Ascending aorta (tissue), 2 donors: ENCODE measurements at places on chromosomes 1 and 21.

- DNase-seq = peak; percentile 58
Observed at GRCh38 chr1:40630488-40631223, 34.8 kb downstream of the RIMS3 start.

- no peak for DNase-seq
Observed at GRCh38 chr1:225654277-225654597, 1.3 kb upstream of the ENAH start.

GRCh38 chr1:29711582-29712283, 475.4 kb downstream of the PTPRU start:
- DNase-seq = no peak

DNA sequence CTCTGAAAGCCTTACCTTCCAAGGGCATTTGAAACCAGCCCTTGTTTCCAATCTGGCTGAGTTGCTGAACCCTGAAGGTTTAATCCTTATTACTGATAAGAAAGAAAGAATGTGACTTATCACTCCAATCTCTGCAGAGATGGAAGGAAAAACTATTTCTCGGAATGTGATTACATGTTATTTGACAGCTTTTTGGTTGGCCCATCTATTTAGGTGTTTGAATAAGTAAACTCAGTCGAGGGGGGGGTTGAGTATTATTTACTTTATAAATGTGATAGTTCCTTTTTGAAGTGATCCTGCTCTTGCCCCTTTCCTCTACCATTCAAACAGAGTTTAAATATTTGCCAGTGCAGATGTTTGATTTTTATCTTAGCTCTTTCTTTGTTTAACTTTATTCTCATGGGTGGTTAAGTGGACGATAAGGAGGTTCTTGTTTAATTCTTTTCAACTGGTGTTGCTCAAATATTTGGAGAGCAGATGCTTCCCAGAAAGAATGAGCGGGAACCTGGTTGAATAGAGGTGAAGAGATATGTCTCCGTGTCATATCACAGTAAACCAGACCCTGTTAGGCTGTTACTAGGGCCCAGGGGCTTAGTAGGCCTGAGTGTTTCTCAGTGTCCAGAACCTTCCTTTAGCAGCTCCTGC, 126.1 kb downstream of the CACHD1 start:
- DNase-seq = no peak

DNA sequence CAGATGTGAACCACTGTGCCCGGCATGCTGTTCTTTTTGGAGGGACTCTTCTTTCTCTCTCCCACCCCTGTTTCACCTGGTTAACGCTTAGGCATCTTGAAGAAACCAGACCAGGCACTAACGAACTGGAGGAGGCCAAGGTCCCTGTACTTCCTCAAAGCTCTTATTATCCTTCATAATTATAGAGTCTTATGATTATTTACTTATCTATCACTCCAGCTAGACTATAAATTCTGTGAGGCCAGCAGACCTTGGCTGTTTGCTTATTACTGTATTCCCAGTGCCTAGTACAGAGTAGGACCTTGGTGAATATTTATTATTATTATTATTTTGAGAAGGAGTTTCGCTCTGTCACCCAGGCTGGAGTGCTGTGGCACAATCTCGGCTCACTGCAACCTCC, 5.8 kb downstream of the CSF3R start:
- no peak for DNase-seq

DNA sequence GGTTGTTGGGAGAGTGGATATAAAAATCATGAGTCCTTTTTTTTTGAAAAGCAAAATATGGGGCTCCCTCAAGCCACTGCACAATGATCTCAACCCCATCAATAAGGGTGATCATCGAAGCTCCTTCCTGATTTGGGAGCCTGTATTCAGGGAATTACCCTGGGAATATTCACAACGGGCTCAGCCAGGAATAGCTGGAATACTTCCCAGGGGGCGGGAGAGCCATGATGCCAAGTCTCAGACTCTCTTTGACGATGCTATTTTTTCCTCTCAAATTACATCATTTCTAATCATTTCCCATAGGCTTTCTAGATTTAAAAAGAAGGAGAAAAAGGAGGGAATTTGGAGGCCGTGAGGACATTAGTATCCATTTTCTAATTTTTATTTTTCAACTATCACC, 18.4 kb downstream of the OLIG1 start:
- DNase-seq = no peak

DNA sequence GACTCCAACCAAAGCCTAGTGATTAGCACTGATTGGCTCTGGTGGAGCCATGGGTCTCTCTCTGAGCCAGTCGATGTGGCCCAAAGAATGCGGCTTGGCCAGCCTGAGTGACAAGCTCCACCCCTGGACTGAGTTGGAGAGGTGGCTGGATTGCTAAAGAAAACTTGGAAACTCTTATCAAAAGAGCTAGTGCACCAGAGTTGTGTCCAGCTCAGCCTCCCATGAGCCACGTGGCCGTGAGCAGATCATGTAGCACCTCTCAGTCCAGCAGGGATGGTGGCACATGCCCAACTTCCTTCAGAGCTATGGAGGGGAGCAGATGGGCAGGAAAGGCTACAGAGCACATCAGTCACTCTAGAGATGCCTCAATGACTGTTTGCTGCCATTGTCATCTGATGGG, 142.8 kb upstream of the VAMP3 start:
- DNase-seq = no peak

DNA sequence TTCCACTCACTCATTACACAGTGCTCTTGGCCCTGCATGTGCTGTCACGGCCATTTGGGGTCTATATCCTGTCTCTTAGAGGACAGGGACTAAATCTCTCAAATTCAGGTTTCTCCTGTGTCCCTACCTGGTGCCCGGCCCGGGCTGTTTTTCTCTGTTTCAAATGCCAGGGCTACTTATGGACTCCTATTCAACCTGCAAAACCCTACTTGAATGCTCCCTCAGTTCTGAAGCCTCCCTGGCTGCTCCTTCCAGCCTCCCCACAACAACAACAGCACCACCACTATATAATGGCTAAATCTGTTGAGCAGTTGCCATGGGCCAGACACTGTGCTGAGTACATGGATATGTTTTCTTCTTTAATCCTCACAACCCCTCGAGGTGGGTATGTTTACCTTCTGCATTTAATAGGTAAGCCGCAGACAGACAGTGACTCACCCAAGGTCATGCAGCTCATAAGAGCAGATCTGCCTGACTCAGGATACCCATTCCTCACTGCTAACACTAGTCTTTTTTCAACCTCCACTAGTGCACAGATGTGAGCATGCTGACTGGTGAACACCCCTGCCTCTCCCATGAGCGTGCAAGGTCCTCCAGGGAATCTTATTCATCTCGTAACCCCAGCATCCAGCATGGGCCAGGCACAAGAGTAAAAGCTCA, 29.9 kb downstream of the DHRS3 start:
- DNase-seq = no peak

DNA sequence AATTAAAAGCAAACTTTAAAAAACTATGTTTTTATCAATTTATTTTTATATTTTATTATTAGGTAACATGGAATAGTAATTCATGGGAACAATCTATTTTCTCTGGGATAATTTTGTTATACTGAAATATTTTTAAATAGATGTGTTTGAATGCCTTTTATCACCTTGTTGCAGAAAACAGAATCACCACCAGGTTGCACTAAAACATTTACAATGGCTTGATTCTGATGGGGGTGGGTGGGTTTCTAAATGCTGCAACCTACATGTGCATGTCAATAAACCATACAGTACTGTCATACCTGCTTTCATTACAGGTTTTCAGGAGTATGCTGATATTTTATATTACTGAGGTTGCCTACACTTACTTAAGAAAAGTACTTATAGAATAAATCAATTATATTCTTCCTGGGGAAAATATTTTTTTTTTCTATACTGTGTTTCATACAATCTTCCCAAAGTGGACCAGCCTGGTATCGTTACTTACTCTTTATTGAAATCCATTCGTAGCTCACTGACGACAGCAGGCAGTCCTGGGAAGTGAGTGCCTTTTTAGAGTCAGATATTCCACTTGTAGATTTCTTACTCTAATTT, 132.8 kb downstream of the PTPRC start:
- DNase-seq = no peak

DNA sequence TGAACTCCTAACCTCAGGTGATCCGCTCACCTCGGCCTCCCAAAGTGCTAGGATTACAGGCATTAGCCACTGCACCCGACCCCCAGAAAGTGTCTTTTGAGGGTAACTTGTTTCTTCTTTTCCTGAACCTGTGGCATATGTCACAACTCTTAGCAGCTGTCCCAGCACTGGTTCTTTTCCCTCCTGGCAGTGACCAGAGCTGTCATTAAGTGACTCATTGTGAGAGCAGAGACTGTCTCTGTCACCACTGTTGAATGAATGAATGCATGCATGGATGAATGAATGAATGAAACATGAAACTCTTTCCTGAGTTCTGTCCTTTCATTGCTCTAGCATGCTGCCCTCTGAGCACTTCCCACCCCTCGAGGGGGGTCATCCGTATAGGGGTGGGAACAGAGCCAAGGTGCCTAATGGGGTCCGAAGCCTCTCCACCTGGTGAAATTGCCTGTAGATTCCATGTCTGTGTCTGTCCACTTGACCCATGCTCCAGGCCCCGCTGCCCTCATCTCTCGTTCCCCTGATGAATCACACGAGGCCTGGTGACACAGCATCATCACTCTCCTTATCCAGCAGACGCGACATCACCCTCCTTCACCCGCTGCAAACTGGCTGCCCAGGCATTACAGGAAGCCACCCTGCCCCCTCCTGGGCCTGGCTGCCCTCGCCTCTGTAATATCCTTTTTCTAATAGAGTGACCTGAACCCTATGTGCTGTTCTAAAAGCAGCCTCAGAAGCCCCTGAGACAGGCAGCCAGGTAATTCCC, 75.0 kb downstream of the IGSF21 start:
- DNase-seq = peak; percentile 40

DNA sequence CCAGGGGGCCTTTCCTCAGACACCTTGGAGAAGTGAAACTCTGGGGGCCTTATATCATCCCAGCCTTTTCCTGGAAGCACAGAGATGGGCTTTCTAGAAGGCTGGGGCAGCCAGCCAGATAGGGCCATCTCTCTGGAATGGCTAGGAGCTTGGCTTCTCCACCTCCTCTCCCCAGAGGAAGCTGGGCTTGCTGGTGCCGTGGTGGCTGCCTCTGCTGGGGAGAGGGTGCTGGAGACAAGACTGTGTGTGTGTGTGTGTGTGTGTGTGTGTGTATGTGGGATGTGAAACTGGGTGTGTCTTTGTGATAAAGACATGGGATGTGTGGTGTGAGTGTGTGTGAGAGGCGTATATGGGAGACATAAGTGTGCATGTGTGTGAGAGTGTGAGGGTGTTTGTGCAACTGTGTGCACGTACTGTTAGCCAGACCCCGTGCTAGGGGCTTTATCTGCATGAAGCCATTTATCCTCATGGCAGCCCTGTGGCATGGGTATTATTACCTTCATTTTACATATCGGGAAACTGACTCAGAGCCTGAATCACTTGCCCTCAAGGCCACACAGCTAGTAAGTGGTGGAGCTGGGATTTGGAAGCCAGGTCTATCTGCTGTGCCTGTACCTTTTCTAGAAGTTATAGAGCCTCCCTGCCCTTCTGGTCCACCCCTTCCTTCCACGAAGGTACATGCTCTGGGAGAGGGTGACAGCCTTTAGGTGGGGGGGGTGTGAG, 44.2 kb downstream of the PTPRU start:
- DNase-seq = no peak
